DMS53 (cell line): ENCODE measurements at places on chromosomes 2 and 18.

GRCh38 chr2:120831891-120832290 lies 96.2 kb downstream of the GLI2 start:
- DNase-seq = no peak

DNA sequence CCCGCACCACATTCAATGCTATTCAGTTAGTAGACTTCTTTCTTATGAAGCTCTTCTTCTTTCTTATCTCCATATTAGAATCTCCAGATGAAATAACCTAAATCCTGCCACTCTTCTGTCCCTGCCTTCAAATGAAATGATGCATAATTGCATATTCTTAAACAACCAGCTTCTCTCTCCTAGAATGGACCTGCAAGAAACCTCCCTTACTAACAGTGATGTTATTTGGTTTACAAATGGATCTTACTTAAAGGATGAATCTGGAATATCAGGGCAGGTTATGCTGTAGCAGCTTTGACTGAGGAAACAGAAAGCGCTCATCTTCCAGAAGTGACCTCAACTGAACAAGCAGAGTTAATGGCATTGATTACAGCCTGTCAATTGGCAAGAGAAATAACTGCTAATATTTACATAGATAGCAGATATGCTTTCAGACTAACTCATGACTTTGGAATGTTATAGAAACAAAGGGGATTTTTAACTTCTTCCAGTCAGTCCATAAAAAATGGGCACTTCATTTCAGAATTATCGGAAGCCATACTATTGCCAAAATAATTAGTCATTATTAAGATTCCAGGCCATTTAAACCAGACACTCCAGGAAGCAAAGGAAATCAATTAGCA lies 755.7 kb upstream of the HS6ST1 start:
- DNase-seq = no peak

DNA sequence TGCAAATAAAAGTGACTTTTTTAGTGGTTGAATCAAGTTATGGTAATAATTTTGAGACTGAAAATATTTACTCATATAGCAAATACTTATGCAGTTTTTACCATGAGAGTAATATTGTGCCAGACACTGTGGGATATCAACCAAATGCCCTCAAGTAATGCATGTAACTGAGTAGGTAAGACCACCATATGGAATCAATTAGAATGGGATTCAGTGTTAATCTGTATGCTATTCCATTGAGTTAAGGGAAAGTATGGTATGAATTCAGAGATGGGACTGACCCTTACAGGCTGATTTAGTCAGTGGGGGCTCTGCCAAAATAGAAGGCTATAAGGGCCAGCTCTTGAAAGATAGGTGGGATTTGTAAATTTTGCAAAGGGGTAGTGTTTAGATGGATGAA lies 131.6 kb downstream of the CCDC85A start:
- DNase-seq = no peak

DNA sequence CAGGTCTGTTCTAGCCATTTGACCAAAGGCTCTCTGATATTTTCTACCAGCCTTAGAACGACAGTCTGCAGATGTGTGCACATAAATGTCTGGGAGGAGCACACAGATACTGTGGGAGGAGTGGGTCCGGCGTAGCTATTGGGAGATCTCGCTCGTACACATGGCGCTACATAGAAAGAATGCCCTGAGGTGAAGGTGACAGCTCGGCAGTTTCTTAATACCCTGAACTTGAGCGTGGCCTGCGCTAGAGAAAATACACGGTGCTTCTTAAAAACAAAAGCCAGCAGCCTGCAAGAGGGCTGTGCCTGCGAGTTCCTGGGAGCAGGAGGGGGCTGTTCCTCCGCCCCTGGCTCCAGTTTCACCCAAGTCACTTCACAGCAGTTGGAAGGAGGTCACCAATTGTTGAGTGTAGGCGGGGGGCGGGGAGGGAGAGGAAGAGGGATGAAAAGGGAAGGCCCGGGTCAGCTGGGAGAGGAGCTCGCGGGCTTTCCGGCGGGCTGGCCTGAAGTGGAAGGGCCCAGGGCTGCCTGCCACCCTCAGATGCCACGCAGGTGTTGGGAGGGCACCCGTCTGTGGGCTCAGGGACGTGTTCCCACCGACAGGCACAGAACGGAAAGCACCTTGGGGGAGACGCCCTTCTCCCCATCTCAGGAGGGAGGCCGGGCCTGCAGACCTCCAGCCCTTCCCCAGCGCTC lies 124.7 kb upstream of the ZNF516 start:
- DNase-seq = peak; percentile 91

DNA sequence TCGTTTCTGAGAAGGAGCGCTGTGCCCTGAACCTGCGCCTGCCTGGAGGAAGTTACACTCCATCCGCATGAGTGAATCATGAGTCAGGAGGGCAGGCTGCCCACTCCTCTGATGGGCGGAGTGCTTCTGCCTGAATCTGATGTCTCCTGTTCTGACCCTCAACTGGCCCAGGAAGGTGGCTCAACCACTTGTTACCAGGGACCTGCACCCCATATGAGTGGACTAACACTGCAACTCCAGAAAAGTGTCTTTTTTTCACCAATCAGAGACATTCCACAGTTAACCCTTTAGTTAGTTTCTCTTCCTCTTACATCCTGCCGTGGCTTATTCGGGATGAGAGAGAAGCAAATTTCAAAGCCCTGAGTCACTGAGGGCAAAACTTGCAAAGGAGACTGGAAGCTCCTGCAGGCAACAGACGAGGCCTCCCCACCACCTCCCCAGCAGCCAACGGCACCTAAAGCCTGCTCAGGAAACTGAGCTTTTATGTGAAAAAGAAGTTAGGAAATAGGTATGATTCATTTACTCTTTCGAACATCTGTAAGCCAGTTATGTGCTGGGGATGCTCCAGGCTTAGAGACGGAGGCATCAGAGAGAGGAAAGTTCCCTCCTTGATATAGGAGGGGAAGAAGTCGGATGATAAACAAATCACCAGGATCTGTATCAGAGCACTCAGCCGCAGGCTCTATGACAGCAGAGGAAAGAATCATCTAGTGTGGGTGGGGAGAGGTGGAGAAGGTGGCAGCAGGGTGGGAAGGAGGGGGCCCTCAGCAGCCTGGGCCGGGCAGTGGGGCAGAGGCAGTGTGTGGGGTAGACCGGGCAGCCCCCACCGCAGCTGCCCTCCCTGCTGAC lies 30.9 kb downstream of the MBP start:
- DNase-seq = no peak

DNA sequence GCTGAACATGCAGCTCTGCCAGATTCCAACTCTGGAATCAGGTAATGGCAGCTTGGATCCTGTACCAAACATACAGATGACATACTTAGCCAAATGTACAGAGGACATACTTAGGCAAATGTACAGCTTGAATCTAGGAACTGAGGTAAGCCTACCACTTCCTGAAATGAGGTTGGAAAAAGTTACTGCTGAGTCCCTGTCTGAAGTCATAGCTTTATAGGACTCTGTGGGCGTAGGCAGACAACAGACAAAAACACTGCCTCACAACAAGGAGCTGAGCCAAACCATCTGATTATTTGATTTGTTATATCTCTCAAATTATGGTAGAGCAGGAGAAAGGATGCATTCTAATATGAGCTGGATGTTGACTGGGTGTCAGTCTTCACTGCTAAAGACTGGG lies 290.2 kb upstream of the TCF4 start:
- no peak for DNase-seq

DNA sequence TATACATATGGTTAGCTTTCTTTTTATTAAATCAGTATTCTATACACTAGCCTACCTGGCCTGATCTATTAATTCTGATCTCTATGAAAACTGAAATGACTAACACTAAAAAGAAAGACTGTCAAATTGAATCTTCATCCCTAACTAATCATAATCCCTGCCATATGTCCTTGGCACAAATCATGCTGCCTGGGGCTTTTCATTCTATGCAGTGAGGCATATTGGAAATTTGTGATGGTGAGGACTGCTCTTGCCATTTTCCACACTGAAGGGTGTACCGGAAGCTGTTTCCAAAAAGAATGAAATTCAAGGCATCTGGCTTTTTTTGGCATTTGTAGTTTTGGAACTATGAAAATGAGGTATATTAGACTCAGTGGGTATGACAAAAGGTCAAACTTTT lies 39.7 kb downstream of the RAPGEF4 start:
- no peak for DNase-seq

DNA sequence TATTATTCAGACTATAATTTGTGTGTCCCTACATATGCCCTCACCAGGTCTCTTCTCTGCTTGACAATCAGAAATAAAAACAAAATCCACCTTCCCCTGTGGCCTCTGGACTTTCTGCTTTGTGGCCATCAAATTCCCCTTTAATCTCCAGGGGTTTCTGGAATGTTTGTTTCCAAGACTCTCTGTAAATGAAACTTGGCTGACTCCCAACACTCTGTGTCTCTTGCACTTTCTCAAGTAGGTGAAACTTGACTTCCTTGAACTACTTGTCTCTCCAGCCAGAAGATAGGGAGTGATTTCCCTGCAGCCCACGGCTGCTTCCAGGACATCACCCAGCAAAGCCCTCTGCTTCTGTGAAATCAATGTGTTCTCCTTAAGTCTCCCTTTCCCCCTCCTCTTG lies 54.1 kb upstream of the AQP4 start:
- no peak for DNase-seq

DNA sequence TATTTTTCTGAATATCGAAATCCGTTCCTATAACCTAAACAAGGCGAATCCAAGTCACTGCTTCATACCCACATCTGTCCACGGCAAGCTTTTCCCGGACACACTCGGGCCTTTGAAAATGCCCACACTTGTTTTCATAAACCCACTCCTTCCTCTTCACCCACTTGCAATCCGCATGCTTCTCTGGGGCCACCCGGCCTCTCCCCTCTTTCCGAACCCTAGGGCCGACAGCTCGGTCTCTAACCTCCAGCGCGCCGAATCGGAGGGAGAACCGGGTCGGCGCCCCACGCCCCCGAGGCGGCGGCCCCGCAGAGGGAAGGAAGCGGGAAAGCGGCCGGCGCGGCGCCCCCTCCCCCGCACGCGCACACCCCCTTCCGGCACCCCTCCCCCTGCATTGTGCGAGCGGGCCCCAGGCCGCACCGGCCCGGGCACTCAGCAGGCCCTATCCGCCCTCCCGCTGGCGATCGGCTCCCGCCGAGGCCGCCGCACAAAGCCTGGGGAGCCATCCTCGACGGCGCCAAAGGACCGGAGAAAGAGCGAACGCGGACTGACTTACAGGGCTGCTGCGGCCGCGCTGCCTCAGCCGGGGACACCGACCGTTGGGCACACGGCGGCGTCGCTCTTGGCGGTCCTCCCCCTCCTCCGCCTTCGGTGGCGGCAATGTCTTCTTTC lies 467 bp downstream of the PUM2 start:
- peak; percentile 72 for DNase-seq

DNA sequence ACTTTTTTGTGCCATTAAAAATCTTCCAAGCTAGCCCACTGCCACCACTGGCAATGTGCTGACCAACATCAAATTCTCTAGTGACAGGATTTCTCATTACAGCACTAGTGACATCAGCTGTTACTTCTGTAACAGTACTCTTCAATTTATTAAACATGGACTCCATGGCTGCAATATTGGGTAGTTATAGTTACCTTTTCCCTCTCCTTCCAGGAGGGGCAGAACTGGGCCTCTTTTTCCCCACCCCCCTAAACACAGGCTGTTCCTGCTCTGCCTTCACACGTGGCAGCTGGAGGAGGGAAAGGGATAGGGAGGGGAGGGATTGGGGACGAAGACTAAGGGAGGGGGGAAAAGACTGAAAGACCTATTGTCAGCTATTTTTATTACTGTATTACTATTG lies 38.1 kb downstream of the TRAK2 start:
- DNase-seq = no peak

GRCh38 chr2:120398051-120398995 lies 52.4 kb downstream of the INHBB start:
- peak; percentile 46 for DNase-seq

GRCh38 chr2:100808582-100808981 lies 11.4 kb upstream of the NPAS2 start:
- no peak for DNase-seq

GRCh38 chr18:67281746-67282145 lies 234.8 kb downstream of the DSEL start:
- no peak for DNase-seq

DNA sequence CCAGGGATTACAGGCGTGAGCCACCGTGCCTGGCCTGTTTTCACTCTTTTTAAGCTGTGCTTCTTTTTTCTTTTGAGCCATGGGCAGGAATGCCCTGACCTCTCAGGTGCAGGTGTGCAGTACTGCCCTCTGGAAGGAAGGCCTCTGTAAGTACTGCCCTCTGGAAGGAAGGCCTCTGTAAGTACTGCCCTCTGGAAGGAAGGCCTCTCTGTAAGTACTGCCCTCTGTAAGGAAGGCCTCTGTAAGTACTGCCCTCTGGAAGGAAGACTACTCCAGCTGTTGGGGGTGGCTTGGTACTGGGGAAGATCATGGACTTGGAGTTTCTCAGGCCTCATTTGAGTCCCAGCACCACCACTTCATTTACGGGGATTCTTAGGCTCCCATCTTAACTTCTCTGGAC lies 248.5 kb upstream of the ID2 start:
- DNase-seq = peak; percentile 9

DNA sequence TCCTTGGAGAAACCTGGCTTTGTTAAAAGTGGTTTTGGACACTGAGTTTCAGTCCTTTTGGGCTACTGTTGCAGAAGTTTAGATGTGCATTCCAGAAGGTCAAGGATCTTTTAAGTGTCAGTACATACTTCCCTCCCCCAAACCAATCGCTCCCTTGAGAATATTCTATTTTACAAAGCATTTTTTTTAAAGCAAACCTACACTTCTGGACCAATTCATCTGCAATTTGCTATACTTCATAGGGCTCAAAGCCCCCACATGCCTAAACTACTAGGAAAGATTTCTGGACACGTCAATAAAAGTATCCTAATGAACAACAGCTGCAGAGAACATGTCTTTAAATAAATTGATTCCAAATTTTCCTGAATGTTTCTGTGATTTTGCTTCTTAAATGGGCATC lies 157.6 kb downstream of the RDH14 start:
- no peak for DNase-seq
